ENCODE measurements at places on chromosomes 7 and 10.
A peak's percentile ranks its signal among the peaks of the same experiment; 100 is the strongest.

GRCh38 chr7:2566890-2567678 lies 8.3 kb downstream of the IQCE start:
- H3K27me3 ChIP-seq: no peaks in the 10 kb centered on the region
- H3K4me1 ChIP-seq: peaks cover under 1% of the 10 kb centered on the region
- H3K4me3 ChIP-seq: no peak overlapping the region
- DNase-seq: peak; percentile 93
- no peak overlapping the region for H3K27ac ChIP-seq

DNA sequence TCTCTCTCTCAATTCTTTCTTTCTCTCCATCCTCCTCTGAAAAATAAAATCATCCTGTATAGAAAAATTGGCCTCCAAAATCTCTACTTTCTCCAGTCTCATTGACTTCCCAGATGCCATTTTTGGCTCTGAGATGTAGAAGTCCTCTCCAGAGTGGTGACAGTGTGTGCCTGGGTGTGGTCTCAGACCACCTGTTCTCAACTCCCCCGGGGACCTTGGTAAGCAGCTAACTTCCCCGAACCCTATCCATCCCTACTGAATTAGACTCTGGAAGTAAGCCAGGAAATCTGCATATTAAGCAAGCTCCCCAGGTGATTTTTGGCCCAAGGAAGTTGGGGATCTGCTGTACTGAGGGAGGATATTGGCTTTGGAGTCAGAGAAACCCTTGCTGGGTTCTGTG lies 120.5 kb downstream of the WDR11 start:
- no peaks in the 10 kb centered on the region for H3K27me3 ChIP-seq
- H3K4me1 ChIP-seq: no peaks in the 10 kb centered on the region
- no peak overlapping the region for H3K4me3 ChIP-seq
- no peak overlapping the region for H3K27ac ChIP-seq
- no peaks in the 10 kb centered on the region for H3K36me3 ChIP-seq

DNA sequence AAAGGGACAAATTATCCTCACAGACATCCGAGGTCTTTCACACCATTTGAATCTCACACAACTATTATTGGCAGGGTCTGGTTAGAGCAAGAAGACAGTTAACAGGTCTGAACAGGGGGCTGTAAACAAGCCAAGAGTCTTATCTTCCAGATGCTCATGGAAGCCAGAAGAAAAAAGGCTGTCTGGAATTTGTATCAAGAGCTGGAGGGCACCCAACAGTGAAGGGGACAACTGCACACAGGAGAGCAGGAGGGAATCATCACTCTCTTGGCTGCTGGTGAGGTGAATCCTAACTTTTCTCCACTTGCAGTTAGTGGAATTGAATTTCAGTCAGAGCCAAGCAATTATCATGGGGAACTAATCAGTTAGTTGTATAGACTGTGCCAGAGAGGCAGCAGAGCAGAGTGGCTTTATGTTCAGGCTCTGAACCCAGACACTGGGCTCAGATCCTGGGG lies 880.2 kb upstream of the AUTS2 start:
- peaks cover 5% of the 10 kb centered on the region for H3K4me1 ChIP-seq
- no peaks in the 10 kb centered on the region for H3K27me3 ChIP-seq
- DNase-seq: no peak
- no peak overlapping the region for H3K4me3 ChIP-seq

DNA sequence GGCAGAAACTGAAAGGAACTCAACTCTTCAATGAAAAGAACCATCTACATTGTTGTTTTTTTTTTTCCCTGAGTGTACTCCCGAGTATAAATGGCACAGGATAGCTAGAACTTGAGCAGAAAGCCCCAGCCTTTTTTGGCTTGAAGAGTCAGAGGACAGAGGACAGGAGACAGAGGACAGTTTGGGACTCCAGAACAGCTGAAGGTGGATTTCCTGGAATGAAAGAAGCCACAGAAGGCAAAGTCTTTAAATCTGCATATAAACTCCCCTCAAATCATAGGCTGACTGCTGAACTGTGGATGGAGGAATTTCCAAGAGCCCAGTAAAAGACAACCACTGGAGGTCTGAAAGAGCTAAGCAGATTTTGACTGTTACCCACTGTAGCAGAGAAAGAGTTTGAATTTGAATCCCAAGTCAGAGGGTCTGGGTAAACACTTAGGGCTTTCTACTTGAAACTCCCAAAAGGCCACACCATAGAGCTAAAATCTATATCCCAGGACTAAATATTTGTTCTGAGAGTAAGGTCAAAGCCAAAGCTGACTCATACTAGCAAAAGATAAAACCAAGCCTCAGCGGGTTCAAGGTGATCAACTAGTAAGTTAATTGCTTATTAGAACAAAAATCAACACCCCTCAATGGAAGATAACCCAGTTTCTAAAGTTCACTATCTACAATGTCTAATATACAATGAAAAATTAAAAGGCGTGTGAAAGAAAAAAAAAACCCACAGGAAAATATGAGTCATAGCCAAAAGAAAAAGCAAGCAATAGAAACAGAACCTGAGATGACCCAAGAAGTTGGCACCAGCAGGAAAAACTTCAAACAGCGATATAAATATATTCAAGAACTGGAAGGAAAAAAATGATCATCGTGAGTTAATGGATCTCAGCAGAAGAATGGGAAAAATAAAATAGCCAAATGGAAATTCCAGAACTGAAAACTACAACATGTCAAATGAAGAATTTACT lies 1.8 kb upstream of the OPN1SW start:
- H3K27me3 ChIP-seq: no peaks in the 10 kb centered on the region
- no peak overlapping the region for H3K4me3 ChIP-seq
- peak; percentile 23 for DNase-seq
- H3K4me1 ChIP-seq: no peaks in the 10 kb centered on the region
- peaks cover 19% of the 10 kb centered on the region for H3K36me3 ChIP-seq

DNA sequence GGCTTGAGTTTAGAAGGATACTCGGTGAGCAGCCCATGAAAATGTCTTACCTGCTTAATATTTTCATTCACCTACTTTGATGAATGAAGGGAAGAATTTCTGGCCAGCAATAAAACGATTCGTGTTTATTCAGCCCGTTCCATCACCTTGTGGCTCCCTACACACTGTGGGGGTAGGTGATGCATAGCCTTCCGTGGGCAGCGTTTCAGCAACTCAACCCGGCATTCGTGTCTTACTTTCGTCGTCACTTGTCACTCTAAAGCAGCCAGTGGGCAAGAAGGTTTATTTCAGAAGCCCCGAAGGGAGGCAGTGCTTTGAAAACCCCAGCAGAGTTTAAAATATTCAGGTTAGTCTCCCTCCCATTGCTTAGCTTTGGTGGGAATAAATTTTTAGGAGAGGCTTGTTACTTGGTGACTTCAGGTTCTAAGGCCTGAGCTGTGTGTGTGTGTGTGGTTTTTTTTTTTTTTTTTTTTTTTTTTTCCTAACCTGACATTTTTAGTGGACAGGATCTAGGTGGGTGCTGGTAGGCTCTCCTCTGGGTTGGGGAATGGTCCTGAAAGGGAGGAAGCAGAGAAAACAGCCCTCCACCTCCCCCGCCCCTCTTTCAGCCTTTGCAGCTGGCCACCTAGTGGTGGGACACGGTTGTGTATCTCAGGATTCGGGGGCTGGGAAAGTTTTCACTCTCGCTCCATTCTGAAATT lies 1.8 kb downstream of the GRK5 start:
- H3K4me3 ChIP-seq: no peak overlapping the region
- peak; percentile 47 for DNase-seq
- no peaks in the 10 kb centered on the region for H3K36me3 ChIP-seq
- no peak overlapping the region for H3K27ac ChIP-seq
- H3K4me1 ChIP-seq: peaks cover 11% of the 10 kb centered on the region

DNA sequence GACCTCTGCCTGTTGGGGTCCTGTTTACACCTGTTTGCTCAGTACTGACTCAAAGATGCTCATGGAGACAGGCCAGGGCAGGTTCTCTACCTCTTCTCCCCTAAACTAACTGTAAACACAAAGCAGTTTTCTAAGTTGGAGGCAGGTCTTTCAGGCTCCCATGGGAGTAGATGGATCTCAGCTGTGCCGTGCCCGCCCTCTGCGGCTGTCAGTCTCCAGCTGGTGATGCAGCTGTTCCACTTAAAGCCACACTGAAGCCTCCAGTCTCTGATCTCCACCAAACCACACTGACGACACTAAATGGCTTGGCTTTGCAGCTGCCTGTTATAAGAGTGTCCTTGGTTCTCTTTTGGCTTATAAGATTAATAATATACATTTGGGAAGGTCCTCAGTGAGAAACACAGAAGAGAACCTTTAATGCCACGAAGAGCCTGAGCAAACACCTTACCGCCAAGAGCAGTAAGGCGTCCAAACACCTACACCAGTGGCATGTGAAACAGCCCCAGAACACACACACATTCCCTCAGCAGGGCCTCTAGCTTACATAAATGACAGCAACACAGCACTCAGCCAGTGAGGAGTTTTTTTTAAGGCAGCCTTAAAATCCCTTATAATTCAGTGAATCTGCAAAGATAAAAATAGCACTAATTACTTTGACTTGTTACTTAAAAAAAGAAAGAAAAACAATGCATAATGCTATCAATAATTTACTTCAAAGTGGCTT lies 60.4 kb upstream of the KCNIP2 start:
- no peaks in the 10 kb centered on the region for H3K36me3 ChIP-seq
- H3K4me1 ChIP-seq: no peaks in the 10 kb centered on the region
- H3K27ac ChIP-seq: no peak overlapping the region

GRCh38 chr7:27068259-27068658 lies 27.5 kb downstream of the HOXA1 start:
- no peaks in the 10 kb centered on the region for H3K36me3 ChIP-seq
- H3K27ac ChIP-seq: no peak overlapping the region
- DNase-seq: no peak
- H3K4me1 ChIP-seq: no peaks in the 10 kb centered on the region

DNA sequence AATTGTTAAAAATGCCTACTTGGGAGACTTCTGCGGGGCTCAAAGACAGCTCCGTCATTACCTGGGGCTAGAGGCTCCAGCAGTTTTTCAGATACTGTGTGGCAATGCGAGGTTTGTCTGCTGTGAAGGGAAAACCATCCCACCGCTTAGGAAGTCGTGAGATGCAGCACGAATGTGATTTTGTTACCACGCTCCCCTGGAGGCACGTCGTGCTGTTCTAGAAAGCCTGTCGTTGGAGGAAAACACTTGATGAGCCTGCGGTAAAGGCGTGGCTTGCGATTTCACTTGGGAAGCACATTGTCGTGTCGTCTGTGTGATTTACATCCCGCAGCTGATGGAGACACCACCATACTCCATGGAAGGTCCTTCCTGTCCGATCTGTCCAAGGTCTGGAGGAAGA lies 39.3 kb downstream of the CAMK1D start:
- H3K4me1 ChIP-seq: no peaks in the 10 kb centered on the region
- no peaks in the 10 kb centered on the region for H3K36me3 ChIP-seq
- no peak for DNase-seq

DNA sequence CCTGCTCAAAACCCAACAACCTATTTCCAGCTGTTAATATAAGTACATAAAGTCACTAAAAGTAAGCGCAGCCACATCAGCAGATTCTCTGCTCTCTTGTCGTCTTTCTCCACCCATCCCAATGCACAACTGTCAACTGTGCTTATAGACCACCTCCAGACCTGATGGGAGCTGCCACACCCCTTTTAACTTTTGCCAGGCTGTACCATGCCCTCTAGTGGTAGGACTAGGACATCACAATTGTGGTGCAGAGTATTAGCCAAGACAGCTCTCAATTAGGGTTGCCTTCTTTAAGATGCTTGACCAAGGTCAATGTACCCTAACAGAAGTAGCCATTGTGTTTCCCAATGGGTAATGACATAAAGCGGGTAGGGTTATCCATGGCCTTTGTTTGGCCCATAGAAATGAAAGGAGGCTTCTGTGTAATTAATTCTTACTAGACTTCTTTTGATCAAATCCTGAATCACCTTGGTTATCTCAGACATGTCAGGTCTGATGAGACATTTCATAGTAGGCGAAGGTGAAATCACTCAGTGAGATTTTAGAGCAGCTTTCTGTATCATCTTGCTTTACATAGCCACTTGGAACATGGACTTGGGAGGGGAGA lies 68.1 kb downstream of the SCRN1 start:
- no peaks in the 10 kb centered on the region for H3K4me1 ChIP-seq
- no peak overlapping the region for H3K27ac ChIP-seq
- H3K36me3 ChIP-seq: peaks cover 41% of the 10 kb centered on the region
- DNase-seq: peak; percentile 84
- H3K4me3 ChIP-seq: no peak overlapping the region

DNA sequence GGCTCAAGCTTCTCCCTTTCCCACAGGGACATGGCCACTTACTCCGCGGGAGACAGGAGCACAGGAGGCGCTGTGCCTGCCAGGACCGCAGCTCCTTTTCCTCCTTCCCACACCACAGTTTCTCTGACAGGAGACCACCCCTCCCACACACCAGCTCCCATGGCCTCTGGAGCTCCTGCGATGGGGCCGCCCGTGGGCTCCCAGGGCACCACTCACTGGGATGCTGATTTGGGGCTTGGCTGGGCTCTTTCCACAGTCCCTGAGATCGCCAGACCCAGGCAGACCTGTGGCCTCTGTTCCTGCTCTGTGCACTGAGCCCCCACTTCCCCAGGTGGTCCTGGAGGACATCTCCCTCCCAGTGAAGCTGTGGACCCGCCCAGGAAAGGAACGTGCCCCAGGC lies 226.9 kb upstream of the SHH start:
- H3K36me3 ChIP-seq: no peaks in the 10 kb centered on the region
- H3K4me3 ChIP-seq: no peak overlapping the region
- no peak overlapping the region for H3K27ac ChIP-seq
- no peak for DNase-seq

- DNase-seq: no peak
- H3K36me3 ChIP-seq: no peaks in the 10 kb centered on the region
- no peak overlapping the region for H3K27ac ChIP-seq
These were observed 101.8 kb upstream of the ZMIZ1 start for GRCh38 chr10:78966844-78967488.

- no peaks in the 10 kb centered on the region for H3K27me3 ChIP-seq
- H3K27ac ChIP-seq: no peak overlapping the region
- no peaks in the 10 kb centered on the region for H3K36me3 ChIP-seq
- H3K4me3 ChIP-seq: no peak overlapping the region
- H3K4me1 ChIP-seq: no peaks in the 10 kb centered on the region
- no peak for DNase-seq
These were observed 98.3 kb upstream of the LRGUK start for GRCh38 chr7:134028853-134029252.

DNA sequence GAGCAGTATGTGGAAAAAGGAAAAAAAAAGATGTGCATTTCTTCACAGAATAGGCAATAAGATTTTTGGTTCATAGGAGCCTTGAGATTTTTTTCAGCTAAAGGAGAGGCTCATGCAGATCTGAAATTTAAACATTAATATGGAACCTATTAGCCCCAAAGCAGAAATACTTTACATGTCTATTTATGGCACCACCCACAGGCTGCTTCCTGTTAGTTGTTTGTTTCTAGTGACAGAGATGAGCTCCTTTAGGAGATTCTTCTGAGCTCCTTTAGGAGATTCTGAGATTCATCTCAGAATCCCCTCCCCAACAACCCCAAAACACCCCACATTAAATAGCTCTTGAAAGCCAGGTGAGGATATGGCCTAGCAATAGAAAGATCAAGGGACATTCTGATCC lies 27.9 kb upstream of the HPS1 start:
- no peak overlapping the region for H3K27ac ChIP-seq
- no peaks in the 10 kb centered on the region for H3K27me3 ChIP-seq
- peaks cover 5% of the 10 kb centered on the region for H3K4me1 ChIP-seq
- no peak for DNase-seq

GRCh38 chr7:92748495-92748894 lies 87.9 kb downstream of the CDK6 start:
- H3K4me3 ChIP-seq: no peak overlapping the region
- H3K4me1 ChIP-seq: peaks cover 4% of the 10 kb centered on the region
- no peak for DNase-seq
- no peak overlapping the region for H3K27ac ChIP-seq
- no peaks in the 10 kb centered on the region for H3K36me3 ChIP-seq
